ENCODE measurements at places on chromosomes 3 and 15.
A peak's percentile ranks its signal among the peaks of the same experiment; 100 is the strongest.

DNA sequence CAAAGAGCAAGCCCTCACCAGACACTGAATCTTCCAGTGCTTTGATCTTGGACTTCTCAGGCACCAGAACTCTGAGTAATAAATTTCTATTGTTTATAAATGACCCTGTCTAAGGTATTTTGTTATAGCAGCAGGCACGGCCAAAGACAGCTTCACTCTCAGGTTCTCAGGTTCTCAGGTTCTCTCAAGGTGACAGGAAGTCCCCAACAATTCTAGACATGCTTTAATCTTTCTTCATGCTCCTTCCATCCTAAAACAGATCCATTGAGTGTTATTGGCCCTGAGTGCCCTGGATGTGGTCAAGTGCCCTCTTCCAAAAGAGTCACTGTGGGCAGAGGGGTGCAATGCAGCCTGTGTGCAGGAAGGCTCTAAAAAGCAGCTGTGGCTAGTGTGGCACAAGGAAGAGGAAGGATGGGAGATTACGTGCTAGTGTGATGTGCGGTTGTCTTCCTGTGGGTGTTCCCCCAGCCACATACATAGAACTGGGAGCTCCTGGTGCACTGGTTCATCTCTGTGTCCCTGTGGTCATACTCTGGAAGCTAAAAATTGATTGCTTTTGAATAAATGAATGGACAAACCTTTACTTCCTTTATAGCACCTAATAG is 11.0 kb upstream of the RAB7A start:
- DNase-seq: no peak

DNA sequence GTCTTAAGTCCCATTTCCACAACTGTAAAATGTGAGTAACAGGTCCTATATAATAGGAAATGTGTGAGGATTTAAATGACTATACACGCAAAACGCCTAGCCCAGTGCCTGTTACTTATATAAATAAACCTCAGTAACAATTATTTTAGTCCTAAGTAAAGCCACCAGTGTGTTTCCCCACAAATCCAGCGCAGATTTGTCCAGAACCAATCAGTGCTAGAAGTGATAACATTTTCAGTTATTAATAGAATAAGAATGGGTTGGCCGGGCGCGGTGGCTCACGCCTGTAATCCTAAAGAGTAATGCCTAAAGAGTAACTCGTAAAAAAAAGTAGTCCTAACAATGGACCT is 561 bp downstream of the RPAP1 start:
- no peak for DNase-seq

DNA sequence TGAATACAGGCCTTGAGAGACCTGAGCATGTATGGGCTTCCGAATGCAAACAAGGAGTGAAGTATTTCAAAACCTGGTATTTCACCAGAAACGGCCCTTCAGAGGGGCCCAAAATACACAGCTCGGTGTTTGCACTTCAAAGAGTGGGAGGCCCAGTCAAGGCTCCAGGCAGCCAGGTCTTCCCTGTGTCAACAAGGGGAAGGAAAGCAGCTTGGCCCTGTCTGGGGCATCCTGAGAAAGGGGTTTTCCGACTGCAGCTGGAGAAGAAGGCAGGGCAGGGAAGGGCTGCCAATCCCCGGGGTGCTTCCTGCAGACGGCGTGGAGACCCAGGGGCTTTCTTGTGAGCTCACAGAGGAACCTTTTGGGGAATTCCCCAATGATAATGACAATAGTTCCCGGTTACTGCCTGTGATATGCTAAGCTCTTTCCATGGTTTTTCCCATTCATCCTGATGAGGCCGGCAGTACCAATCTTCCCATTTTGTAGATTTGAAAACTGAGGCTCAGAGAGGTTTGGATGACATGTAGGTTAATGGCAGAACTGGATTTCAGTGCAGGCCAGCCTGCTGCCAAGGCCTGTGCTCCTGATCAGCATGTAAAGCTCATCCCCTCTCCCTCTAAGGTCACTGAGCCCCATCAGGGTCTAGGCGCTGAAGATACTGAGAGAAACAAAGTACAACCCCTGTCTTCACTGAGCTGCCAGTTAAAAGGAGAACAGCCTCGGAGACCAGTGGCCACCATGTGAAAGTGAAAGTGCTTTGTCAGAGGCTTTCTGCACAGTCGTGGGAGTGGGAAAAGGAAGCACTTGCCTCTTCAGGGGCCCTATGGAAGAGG is 43.0 kb upstream of the TLE3 start:
- DNase-seq: peak; percentile 26

GRCh38 chr3:12472796-12473195 is 11.5 kb upstream of the TSEN2 start:
- DNase-seq: no peak

GRCh38 chr15:65303687-65304380 is 643 bp upstream of the RNU5B-1 start:
- peak; percentile 64 for DNase-seq

GRCh38 chr15:67103869-67104268 is 38.5 kb downstream of the SMAD3 start:
- no peak for DNase-seq

DNA sequence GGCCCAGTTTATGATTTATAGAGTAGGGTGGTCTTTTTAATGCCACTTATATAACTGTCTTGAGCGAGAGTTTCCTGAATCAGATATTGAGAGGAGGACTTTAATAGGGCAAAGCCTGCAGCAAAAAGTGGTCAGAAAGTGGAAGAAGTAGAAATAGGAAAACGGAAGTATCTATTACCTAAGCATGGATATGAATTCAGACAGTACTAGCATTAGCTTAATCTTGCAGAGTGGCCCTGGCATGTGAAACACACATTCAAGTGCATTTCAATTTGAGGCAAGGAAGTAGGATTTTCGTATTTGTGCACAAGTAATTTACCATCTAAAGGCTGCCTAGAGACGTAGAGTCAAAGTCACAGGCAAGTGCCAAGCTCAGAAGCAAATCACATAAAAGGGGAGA is 622.3 kb downstream of the DIPK2A start:
- no peak for DNase-seq

GRCh38 chr3:121985846-121986245 is 36.2 kb downstream of the ILDR1 start:
- DNase-seq: no peak

DNA sequence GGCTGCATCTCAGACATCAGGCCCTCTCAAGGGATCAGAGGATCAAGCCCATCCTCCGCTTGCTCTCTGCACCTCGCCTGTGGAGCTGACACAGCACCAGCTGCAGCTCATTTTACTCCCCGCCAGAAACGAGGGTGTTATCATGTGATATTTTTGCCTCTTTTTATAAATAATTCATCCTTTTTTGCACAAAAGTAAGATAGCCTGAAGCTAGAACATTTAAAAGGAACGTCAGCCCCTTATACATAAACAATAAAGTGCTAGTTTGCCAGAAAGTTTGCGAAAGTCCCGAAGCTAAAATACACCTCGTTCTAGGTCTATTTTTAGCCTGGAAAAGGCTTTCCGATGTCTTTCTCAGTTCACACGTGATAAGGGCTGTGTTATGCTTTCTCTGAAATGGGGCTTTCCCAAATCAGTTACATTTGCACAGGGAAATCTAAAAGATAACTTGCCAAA is 9.6 kb upstream of the FAM174B start:
- DNase-seq: no peak

DNA sequence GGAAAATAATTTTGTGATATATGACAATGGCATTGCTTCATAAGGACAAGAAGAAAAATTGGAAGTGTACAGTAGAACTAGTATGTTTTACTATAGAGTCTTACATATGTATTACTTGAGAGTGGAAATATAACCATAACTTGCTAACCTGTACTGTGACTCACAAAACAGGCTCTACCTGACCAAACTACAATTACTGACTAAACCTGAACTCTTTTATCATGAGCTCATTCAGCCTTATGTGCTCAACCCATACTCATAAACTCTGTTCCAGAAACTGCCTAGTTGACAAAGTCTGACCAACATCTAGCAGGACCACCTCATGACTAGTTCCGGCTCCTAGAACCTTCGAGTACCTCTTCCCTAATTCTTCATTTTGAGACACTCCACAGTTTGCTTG is 6.3 kb downstream of the CDIN1 start:
- no peak for DNase-seq

DNA sequence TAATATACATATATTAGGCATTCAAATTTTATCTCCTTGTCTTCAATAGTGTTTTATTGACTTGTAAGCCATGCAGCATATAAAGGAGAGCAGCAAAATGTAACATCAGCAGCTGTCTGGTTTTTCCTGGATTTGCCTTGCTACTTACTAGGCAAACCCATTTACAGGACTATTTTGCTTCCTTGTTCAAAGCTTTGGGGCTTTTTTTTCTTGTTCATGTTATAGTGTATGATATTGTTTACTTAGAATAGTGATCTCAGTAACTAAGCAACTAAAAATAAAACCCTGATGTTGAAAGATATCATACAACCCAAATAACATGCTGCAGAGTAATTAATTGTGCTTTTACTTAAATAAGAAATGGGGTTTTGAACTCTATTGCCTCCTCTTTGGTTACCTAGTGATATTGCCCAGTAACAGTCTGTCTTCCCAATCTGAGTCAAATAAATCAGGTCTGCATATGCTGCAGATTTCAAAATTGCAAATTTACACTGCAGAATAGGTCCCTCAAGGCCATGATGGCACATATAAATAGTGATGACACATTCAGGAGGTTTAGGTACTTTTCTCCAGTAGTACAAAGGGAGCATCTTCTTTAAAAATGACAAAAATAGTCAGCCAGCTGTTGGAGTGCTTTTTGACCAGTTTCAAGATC is 578.1 kb upstream of the NECTIN3 start:
- no peak for DNase-seq

DNA sequence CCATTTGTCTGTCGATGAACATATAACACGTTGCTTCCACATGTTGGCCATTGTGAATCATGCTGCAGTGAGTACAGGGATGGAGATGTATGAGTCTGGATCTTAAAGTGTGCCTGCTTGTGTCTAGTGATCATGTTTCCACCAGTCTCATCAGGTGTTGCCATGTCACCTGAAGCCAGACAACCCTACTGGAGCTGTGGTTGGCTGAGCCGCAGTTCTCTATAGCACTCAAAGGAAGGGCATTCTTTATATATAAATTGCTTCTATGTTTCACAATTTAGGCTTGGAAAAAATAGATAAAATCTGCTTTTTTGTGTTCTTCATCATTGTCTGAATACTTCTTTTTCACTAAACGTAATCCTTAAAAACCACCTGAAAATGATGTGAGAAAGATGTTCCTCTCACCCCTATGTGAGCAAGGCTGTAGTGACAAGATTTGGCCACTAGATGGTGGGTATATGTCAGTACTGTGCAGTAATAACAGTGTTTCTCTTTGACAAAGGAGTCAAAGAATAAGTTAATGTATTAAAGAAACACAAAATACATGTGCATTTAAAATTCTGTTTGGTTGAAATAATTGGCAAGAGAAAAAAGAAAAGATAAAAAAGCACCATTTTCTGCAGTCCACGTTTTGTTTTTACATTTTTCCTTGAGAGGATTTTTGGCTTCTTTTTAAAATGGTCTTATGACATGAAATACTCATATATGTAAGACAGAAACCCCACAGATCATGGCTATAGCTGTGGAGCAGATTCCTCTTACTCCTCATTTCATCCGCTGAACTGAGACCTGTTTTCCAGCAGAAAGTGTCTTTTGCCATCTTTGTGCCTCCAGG is 394.5 kb upstream of the DPPA4 start:
- DNase-seq: peak; percentile 56

GRCh38 chr3:63685340-63685739 is 32.9 kb downstream of the SNTN start:
- DNase-seq: no peak

Data from EL (cell line).